ENCODE measurements at places on chromosomes 5 and 9.
A peak's percentile ranks its signal among the peaks of the same experiment; 100 is the strongest.

GRCh38 chr9:68668127-68668526 lies 36.9 kb upstream of the PIP5K1B start:
- no peak for DNase-seq

DNA sequence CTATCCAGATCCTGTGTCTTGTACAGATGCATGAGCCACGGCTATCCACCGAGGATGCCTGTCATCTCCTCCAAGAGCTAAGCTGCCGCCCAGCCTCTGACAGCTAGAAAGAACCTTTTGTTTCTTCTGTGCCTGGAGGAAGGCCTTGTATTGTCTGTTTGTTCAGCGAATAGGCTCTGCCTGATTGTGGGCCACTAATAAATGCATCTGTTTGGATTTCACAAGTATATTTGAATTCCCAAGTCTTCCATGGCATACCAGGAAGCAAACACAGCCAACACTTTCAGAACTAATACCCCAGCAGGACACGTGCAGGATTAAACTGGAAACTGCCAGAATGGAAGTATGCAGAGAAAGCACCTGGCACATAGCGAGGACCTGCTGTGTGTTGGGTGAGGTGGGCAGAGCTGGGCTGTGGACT lies 92.7 kb upstream of the NEURL1B start:
- DNase-seq, result peak; percentile 40

DNA sequence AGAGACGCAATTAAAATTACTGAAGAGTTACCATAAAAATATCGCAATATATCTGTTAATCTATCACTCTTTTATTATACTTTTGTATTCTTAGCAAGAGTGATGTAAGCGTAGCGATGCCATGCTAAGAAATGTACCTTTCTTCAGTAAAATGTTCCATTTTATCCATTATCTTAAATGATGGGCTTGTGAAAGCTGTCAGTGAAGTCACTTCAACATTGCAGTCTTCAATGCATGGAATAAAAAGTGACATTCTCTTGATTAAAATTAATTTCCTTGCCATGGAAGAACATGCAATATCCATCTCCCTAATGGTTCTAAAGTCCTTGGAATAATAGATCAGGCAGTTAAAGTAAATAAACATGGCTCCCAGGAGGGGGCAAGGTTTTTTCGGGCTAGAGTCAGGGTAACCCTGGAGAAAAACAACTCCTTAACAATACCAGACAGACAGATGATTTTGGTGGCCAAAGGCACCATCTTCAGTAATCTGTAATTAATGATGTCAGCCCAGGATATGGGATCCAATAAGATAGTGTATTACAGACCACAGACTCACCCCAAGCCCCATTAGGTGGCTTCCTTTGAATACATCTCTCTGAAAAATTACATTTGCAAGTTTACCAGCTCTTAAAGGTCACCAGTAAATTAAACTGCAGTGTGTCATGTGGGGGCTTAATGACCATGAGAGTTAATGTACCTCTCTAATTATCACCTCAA lies 677.1 kb downstream of the DTWD2 start:
- DNase-seq, result peak; percentile 84

DNA sequence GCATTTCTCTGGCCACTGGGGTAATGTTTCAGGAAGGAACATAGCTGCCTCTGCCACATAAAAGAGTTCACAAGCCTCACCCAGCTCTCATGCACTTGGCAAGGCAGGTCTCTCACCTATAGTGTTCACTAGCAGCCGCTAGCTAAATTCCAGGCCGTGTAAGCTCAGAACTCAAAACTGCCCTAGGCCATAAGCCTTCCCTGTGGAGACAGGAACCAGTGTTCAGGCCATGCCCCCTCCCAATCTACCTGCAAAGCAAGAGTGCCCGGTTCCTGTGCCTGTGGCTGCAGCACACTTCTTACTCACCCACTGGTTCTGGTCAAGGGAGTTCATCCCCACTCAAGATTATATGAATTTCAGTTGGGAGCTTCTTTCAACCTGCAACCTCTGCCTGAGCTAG lies 60.7 kb upstream of the ZNF169 start:
- DNase-seq, result no peak

DNA sequence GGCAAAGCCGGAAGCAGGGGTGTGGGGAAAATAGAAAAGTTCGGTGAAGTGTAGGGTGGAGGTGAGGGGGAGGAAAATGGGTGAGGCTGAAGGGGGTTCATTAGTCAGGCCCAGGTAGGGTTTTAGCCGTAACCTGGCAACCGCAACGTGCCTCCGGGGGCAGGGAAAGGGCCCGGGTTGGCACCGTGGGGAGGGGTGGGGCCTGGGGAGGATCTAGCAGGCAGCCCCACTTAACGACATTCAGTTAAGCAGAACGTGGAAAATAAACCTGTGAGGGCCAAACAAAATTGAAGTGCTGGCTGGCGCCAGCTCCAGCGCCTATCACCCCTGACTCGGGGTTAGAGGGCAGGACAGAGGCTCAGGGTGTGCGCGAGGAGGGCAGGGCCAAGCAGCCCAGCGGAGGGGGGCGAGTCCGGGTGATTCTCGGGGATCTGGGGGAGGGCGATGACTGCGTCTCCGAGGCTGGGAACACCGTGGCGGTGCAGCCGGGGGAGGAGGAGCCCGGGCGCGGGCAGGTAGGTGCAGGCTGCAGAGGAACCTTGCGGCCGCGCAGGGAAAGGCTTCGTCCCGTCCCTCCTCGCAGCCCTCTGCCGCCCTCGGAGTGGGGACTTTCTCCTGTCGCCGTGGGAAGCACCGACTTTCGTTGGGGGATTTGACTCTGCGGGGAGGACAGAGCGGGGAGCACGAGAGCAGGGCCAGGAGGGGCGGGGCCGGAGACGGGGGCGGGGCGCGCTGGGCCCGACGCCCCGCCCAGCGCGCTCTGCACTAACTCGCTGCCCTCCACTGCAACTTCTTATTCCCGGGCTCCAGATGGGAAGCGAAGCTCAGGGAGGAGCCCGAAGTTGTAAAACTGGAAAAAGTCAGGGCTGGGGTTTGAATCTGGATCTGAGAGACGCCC lies 5.1 kb downstream of the RGS14 start:
- peak; percentile 81 for DNase-seq

DNA sequence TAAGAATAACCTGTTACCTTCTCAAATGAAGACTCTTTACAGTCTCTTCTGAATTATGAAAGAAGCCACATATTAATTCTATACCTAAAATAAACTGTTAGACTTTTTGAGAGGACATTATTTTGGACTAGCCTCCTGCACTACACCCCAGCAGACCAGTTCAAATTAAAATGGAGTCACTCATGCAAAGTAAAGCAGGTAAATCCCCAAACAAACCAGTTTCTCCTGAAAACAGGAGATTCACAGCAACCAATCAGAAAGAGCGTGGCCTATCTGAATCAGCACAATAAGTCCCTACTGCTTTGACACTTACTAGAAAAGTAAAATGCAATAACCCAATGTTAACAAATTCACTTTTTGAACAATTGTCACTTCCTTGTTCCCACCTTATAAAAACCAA lies 58.8 kb downstream of the PTBP3 start:
- no peak for DNase-seq

- DNase-seq, result peak; percentile 64
Measured at GRCh38 chr9:6884990-6885389, 127.2 kb downstream of the KDM4C start.

- DNase-seq, result no peak
Measured at GRCh38 chr9:104838958-104839357, 75.0 kb downstream of the NIPSNAP3B start.

DNA sequence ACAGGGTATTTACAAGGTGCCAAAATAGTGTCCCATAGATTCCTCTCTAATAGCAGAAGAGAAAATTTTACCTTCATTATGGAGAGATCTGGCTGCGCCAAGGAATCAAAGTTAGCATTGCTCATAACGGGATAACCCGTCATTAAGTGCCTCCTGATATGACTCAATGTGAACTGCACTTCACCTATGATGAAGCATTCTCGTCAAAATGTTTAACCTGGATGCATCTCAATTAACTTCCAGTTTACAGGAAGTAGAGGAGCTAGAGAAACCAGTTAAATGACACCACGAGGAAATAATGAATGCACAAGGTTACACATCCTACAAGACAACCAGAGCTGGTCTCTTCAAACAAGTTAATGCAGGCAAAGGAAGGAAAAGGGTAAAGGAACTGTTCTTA lies 17.2 kb downstream of the FBXW11 start:
- DNase-seq, result peak; percentile 29

DNA sequence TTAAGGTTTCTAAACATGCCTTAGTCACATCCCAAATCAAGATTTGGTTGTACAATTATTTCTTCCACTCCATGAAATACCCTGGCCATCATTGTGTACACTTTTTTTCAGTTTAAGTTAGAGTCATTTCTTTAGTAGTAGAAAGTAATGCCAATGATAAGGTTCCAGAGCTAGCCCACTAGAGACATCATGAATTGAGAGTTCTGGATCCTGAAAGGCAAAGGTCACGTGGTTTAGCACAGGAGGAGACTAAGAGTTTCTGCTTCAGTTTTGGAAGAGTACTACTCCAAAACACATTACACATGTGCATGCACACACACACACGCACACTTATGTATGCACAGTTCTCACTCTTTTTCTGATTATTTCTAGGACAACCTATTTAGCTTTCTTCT lies 4.8 kb upstream of the SREK1 start:
- no peak for DNase-seq

GRCh38 chr5:170597109-170597751 lies 93.4 kb downstream of the KCNIP1 start:
- peak; percentile 82 for DNase-seq

DNA sequence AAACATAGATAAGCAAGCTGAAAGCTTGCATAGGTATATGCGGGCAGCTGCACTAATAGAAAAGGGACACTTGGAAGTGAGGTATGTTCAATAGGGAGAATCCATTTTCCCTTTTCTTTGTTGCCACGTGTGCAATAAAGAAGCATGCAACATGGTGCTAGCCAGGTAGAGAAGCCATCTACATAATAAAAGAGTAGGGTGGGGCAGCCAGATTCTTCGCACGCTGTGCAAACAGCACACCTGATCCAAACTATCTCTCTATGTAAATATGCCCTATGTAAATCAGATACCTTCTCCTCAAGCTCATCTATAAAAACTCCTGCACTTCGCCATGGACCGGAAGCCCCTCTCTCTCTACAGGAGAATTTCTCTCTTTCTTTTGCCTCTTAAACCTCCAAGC lies 91.9 kb upstream of the C9orf72 start:
- DNase-seq, result peak; percentile 70

GRCh38 chr5:122816756-122817155 lies 28.7 kb upstream of the SNX24 start:
- peak; percentile 35 for DNase-seq

GRCh38 chr9:117392992-117393391 lies 21.9 kb downstream of the ASTN2 start:
- DNase-seq, result peak; percentile 29

- DNase-seq, result peak; percentile 60
Measured at GRCh38 chr9:34380034-34380510, 3.4 kb upstream of the MYORG start.

- DNase-seq, result no peak
Measured at GRCh38 chr5:168801567-168801966, 222.4 kb upstream of the PANK3 start.

DNA sequence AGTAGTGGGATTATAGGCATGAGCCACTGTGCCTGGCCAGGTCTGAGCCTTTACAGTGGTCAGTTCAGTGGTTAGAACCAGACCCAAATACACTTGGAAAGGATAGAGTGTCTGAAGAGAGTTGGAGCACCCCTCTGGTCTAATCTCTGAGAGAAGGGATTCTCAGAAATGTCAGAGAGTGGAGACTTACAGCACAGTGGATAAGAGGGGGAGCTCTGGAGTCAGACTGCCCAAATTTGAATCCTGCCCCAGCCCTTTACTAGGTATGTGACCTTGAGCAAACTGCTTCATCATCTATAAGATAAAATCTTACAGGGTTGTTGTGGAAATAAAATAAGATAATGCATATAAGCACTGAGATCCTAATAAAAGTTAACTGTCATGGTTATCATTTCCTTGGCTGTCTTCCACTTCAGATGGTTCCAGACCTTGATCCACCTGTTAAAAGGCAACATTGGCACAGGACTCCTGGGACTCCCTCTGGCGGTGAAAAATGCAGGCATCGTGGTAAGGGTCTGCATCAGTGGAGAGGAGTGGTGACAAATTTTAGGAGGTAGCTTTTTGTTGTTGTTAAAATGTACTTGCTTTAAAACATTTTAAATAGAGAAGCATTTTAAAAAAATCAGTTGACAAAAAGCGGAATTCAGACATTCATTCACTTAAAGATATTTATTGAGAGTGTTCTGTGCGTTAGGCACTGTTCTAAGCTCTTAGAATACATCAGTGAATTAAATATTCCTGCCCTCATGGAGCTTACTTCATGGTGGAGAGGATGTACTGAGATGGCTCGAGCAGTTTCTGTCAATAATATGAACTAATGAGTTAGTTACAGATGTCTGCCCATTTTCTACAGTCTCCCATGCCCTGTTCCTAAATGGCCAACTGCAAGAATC lies 16.0 kb downstream of the SLC36A1 start:
- DNase-seq, result no peak

- DNase-seq, result no peak
Measured at GRCh38 chr5:142694092-142694856, 8.4 kb upstream of the FGF1 start.

DNA sequence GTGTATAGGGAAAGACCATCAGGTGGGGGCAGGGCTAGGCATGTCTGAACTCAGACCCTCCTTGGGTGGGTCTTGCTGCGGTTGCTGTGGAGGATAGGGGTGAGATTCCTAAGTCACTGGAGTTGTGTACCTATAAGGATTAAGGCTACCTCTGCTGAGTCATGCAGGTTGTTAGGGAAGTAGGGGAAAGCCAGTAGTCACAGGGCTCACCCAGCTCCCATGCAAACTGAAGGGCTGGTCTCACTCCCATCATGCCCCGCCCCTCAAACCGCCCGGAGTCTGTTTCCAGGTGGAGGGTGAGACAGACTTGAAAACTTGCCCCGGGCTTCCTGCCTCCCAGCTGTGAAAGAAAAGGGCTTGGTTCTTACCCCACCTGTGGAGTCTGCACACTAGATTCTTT lies 161.8 kb downstream of the CAVIN4 start:
- DNase-seq, result peak; percentile 51

GRCh38 chr5:179558932-179559283 lies 8.6 kb downstream of the RUFY1 start:
- DNase-seq, result peak; percentile 91

GRCh38 chr5:2756211-2757152 lies 5.0 kb upstream of the IRX2 start:
- no peak for DNase-seq

DNA sequence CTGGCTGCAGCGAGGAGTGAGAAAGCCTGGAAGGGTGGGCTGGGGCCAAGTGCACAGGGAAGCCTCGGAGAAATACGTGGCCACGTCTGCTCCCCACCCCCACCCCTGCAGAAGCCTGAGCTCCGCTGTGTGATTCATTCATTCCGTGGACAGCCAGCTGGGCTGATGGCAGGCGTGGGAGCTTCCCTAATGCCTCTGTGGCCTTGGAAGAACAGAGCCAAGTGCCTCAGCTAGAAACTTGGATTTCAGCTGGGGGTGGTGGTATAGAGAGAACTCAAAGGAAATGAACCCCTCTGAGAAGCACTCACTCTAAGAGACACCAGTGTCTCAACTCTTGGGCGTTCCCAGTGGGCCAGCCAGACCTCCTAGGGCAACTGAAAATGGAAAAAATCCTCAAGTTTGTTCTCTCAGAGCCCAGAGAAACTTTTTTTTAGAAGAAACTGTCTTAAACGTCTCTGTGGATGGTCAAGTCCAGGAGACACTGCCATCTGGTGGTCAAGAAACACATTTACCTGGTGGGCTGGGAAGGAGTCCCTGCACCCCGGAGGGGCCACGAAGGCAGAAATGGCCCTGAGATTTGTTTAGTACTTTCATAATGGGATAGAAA lies 18.0 kb downstream of the ATOX1 start:
- peak; percentile 57 for DNase-seq

- no peak for DNase-seq
Measured at GRCh38 chr9:95302479-95302878, 15.0 kb downstream of the FANCC start.

Measured in NCI-H69 (cell line).